ENCODE measurements at places on chromosomes 11 and 22.

DNA sequence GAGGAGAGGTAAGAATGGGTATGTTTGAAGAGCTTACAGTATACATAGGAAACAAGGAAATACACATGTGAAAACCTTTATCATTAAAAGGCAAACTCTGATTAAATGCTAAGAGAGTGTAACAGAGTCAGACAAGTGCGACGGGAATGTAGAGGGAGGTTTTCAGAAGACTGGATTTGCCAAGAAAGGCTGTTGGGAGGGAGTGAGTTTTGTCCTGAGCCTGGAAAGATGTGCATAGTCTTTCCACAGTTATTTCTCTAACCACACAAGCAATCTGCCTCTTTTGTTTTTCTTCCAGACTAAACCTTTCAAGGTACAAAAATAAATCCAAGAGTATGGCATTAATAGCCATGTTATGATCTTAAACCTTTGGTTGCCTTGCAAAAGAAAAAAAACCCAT lies 170.9 kb downstream of the KIRREL3 start:
- DNase-seq = no peak

GRCh38 chr11:130180896-130181294 lies 21.3 kb downstream of the ST14 start:
- no peak for DNase-seq

DNA sequence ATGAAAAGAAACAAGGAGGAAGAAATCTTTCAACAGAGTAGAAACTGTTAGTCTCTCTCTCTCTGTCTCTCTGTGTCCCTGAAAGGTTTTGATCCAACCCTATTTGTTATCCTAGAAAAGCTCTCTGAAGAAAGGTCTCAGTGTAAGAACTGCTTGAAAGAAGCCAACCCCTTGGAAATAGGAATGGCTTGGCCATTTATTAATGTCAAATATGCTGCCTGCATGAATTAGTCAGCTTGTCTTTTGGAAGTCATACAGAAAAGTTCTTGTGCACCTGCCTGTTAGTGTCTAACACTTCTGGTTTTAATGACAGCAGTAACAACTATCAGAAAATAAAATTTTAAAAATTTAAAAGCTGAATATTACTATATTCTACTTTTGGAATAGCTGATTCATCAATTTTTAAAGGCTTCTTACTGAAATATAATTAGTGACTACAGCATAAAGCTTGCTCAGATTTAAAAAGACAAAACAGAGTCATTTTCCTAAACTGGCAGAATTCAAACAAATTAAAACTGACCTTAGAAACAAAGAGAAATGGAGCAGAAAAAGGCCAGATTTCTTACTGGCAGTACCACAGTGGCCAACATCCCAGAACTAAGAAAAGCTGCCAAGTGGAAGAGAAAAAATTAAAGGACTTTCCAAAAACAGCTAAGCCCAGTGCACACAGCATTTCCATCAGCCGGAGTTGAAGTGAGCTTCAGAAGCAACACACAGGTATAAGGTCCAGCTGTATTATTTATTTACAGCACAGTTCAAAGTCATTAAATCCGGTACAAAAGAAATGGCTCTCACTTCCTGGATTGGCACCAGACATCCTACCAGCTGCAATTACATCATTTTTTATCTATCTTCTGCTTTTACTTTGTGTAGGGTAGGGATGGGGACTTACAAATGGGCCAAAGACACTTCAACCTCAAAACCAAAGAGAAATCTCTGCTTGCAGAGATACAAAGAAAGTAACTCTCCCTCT lies 76.3 kb downstream of the PRCP start:
- no peak for DNase-seq

GRCh38 chr11:64084951-64085710 lies 49.4 kb downstream of the FLRT1 start:
- DNase-seq = no peak

DNA sequence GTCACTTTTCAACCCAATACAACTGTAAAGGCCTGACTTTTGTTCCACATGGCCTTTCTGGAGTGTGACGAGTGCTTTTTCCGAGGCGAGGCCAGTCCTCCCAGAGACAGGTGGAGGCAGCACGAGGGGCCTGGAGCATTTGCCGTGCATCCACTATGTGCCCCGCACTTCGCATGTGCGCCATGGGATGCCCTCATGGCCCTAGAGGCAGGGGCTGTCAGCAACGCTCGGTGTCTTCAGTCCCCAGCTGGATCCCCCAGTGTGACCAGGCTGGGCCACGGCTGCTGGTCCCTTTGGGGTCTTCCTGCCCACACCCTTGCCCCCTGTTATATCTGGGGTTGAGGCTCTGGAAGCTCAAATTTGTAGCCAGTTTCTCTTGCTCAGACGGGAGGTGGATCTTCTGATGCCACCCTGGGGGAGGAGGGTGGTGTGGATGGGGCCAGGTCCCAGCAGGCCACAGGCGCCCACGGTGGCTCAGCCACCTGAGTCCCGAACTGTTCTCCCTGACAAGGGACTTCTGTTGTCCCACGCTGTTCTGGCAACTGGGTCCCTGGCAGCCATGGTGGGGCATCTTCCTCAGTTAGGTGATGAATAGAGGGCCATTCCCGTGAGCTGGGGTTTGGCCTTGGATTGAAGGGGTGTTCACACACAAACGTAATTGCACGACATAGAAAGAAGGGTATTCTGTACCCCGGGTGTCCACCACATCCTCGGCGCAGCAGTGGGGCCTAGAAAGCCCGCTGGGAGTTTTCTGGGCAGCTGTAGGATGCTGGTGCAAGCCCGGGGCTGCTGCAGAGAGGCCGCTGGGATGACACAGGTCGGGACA lies 100.9 kb downstream of the CTTN start:
- no peak for DNase-seq

- no peak for DNase-seq
These were observed 86.2 kb downstream of the TSPAN18 start for GRCh38 chr11:44812971-44813370.

- no peak for DNase-seq
These were observed 3.2 kb downstream of the DTX4 start for GRCh38 chr11:59175091-59175501.

- DNase-seq = no peak
These were observed 65.5 kb upstream of the EMID1 start for GRCh38 chr22:29139965-29140782.

DNA sequence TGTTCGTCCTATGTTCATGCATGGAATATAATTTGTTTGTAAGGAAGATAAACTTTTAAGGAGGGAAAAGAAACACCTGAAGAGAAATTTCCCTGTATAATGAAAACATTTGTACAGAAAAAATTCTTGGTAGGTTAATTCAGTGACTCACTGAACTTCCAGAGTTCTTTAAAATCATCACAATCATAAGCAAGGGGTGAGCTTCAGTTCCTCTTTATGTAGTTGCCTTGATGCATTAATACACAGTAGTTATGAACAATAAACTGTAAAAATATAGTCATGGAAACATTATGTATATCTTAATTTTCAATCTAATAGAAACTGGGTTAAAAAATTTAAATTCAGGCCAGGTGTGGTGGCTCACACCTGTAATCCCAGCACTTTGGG lies 1.1 kb upstream of the C11orf65 start:
- DNase-seq = no peak

GRCh38 chr11:72758304-72758689 lies 6.1 kb upstream of the ARAP1 start:
- no peak for DNase-seq

DNA sequence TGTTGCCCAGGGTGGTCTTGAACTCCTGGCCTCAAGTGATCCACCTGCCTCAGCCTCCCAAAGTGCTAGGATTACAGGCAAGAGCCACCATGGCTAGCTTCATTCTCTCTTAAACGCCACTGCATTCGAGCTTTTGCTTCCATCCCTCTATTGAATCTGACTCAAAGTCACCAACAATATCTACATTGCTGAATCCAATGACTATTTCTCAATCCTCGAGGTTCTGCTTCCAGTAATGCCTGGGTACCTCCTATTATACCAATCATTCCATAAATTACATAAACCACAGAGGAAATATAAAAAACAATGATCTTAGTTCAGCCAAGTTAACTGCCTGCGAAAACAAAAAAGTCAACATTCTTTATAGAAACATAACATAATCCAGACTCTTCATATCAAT lies 11.9 kb upstream of the NXF1 start:
- no peak for DNase-seq

DNA sequence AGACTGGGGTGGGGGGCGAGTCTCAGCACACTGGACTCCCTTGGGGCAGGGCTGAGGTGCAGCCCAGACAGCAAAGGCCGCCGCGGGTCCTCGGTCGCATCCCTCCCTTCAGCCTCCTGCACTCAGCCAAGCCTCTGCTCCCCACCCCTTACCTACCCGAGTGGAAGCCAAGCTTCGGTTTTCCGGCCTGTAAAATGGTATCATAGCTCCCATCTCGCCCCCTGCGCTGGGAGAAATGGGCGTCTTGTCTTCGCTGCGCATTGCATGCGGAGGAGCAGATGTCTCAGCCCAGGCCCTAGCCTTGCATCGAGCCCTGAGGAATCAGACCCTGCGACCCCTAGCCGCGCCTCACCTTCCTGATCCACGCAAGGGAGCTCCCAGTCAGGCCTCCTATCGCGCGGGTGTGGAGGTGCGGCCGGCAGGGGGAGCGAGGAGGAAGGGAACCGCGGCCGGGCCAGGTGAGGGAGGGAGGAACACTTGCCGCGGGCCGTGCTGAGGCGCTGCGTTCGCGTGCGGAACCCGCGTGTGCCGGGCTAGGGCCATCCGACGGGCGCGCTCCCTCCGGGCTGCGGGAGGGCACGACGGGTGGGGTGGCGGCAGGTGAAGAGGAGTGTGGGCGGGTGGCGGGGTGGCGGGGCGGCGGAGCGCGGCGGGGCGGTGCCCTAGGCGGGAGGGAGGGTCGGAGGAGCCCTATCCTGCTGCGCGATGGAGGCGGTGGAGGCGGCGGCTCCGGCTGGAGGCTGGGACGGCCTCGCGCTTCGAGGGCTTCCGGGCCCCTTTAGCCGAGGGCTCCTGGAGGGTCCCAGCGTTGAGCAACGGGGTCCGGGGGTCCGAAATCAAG lies 4.1 kb upstream of the TBX1 start:
- peak; percentile 20 for DNase-seq
